Stimulated activated CD4-positive, alpha-beta T cell treated with anti-CD3 and anti-CD28 coated beads, Interleukin-4, amount 100 ng/mL, for 1 hour (primary cell): ENCODE measurements at places on chromosomes 4 and X.

DNA sequence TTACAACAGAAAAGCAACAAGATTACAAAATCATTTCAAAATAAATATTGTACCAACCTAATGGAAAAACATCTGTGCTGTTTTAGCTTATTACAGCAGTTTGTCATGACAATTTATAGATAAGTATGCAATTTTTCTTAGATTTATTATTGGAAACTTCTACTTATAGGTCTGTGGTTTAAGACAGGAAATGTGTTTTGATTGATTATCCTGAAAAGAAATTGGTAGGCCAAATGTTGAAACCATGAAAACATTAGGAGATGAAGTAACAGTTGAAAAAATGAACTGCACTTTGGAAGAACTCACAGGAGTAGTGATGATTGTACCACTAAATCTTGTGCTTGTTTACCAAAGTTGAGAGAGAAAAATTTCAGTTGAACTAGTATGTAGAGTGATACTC is 162.2 kb upstream of the GIMD1 start:
- no peak for DNase-seq

DNA sequence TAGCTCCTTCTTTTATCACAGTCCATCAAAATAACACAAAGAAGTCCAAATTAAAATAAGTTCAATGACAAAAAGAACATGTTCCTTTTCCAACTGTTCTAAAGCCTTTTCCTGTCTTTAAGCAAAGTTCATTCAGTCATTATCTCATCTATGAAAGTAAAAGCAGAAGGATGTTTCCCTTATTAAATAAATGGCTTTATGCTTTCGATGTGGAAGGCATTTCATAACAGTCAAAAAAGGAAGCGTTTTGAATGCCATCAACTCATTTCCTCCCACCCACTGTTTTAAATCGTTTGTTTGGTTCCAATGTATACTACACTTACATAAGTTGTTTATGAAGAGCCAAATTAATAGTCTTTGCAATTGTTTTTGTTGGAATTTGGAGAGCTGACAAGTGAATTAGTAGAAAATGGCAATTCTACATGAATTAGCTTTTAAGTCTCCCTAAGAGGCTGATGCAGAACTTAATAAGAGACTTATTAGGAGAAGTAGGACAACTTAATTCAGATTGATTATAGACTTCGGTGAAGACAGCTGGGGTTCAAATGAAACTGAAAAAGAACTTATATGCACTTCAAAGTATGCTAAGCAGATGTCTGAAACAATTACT is 392.6 kb upstream of the FTHL17 start:
- no peak for DNase-seq

DNA sequence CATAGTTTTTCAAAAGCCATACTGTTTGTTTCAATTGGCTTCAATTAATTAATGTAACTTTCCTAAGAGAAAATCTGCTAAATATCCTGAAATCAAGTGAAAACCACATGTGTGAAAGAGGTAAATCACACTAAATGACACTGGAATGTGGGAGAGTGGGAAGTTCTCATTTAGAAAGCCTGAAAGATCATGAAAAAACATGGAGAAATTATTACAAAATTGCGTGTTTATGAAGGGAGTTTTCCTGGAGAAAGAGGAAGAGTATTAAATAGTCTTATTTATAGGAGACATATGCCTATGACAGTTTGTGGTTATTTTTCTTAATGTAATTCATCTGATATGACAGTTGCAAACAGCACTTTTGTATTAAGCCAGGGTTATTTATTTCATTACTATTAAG is 183.7 kb downstream of the DKK2 start:
- no peak for DNase-seq

GRCh38 chr4:153426207-153426885 is 39.8 kb upstream of the TMEM131L start:
- no peak for DNase-seq

GRCh38 chr4:19857380-19857779 is 394.3 kb upstream of the SLIT2 start:
- DNase-seq = no peak

GRCh38 chrX:54808109-54808604 is 612 bp downstream of the MAGED2 start:
- peak; percentile 36 for DNase-seq

DNA sequence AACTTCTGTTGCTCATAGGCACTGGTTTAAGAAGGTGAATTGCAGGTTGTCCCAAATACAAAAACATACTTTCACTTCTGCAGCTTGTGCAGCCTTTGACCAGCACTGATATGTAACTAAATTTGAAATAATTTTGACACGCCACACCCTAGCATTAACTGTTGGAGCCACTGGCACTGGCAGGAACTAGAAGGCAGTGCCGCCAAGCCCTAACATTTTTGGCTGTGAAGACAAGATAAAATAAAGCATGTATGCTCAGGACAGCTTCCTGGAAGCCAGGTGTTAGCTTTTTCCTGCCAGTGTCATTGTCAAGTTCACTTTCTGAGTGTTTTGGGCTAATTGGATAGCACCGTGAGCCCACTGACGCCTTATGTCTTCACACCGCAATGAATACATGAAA is 65.3 kb upstream of the FBXW7 start:
- no peak for DNase-seq

DNA sequence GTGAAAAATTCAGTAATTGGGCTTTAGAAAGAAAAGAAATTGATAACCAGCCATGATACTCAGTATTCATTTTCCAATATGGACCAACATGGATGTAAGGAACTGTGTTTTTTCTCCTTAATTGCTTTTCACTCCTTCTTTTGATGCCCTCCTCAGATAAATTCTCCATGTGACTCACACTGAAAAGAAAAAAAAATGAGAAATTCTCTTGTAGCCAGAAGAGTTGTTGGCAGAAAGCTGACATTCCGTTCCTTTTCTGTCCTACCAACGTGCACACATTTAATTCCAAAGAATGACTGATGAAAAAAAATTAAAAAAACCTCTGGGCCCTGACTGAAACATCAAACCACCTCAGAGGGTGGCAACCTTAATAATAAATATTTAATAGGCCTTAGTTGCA is 153.1 kb downstream of the AMELX start:
- DNase-seq = no peak
